A549 (cell line): ENCODE measurements at places on chromosomes 3 and 15.

GRCh38 chr3:64011685-64012084 is 11.6 kb downstream of the PSMD6 start:
- no peak for DNase-seq

DNA sequence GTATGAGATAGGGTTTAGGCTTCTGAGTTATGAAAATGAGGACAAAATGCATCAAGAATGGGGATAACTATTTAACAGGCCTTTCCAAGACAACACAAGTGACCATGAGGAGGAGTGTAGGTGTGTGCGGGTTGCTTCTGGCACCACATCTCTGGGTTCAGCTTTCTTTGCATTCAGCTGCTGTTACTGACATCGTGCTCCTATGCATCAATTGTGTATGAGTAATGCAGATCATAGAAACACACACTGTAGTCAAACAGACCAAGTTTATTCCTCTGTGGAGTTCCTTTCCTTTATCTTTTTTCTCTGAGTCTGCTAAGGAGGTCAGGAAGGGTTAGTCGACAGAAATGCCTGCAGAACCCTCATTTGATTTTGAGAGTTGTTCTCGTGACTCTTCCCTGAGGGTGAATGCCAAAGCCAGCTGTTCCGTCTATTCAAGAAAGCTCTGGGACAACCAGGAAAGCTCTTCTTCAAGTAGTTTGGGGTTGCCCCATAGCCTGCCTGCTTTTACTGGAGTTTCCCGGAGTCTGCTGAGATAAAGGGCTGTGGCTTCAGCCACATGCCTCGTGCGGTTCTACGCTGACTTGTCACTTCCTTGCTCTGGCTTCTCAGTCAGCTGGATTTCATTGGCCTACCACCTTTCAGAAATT is 136.7 kb upstream of the TLE3 start:
- no peak for DNase-seq

- no peak for DNase-seq
Measured at GRCh38 chr3:110733045-110733444, 338.6 kb upstream of the NECTIN3 start.

GRCh38 chr3:150605998-150606641 is 3.0 kb downstream of the SELENOT start:
- DNase-seq: no peak

DNA sequence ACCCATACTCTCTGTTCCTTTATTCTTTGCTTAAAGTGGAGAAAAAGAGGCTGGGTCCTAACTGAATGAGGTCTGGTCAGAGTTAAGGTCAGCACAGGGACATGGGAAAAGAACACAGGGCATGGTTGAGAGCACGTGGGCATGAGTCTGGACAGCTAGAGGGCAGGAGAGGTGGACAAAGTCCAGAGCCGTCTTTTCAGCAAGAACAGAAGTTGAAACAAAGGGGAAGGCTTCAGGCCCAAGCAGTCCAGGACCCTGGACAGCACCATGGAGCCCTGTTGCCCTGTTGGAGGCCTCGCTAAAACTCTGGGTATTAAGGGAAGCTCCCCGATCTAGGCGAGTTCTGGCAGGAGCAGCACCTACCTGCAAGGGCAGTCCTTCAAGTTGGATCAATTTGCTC is 50.7 kb downstream of the XYLB start:
- DNase-seq: no peak
